ENCODE measurements at places on chromosomes 4 and X. TPM values are rescaled to one million over a fixed set of nuclear protein-coding genes. Genes with fewer than 3 reads are reported as not detected.
A peak's percentile ranks its signal among the peaks of the same experiment; 100 is the strongest.

DNA sequence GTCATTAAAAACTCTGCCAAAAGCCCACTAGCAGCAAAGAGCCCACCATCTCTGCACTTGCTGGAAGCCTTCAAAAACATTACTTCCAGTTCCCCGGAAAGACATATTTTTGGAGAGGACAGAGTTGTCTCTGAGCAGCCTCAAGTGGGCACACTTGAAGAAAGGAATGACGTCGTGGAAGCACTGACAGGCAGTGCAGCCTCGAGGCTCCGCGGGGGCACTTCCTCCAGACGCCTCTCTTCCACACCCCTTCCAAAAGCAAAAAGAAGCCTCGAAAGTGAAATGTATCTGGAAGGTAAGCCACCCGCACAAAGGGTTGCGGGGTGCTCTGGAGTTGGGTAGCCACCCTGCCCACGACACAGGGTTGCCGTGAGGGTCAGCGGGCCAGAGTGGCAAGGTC, 25.9 kb downstream of the OFD1 start:
- no peak for DNase-seq

DNA sequence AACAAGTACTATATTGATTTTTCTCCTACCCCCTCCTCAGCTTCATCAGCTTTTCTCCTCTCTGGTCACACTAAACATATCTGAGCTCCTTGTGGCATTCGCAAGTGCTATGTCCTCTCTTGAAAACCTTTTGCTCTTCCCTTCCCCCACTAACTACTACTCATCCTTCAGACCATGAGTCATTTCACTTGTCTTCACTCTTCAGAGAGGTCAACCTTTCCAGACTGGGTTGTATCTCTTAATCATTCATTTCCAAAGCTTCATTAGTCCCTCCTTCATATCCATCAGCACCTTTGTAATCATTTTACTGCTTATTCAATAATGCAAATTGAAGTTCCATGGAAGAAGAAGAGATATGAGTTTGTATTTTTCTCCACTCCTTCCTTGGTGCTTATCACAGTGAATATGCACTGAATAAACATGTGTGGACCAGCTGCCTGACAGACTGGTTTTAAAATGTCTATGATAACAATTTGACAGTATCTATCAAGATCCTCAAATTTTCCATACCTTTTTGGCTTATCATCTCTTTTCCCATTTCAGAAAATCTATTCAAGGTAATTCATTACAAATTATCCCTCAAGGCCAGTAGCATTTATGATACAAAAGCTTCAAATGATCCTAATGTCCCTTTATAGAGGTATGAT, 28.4 kb downstream of the DDX60L start:
- DNase-seq, result peak; percentile 77

GRCh38 chr4:41569961-41570360, 32.0 kb downstream of the LIMCH1 start:
- DNase-seq, result no peak

- peak; percentile 14 for DNase-seq
These were observed 77.8 kb downstream of the CD38 start for GRCh38 chr4:15855804-15856475.

DNA sequence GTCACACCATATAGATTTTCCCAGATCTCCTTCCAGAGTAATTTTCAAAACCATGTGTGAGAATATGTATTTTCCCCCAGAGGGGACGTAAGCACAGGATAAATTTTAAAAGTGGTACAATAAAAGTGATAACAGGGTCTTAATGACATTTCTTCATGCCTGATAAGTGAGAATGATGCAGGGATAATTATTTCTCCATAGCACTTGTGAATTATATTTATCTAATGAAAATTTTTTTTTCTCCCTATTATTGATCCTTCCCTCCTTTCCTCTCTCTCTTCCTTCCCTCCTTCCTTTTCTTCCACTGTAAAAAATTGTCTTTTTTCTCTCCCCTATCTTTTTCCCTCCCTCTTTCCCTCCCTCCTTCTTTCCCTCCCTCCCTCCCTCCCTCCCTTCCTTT, 17.0 kb upstream of the TRPC3 start:
- no peak for DNase-seq

GRCh38 chr4:48047421-48047844, 30.9 kb downstream of the NIPAL1 start:
- DNase-seq, result no peak

DNA sequence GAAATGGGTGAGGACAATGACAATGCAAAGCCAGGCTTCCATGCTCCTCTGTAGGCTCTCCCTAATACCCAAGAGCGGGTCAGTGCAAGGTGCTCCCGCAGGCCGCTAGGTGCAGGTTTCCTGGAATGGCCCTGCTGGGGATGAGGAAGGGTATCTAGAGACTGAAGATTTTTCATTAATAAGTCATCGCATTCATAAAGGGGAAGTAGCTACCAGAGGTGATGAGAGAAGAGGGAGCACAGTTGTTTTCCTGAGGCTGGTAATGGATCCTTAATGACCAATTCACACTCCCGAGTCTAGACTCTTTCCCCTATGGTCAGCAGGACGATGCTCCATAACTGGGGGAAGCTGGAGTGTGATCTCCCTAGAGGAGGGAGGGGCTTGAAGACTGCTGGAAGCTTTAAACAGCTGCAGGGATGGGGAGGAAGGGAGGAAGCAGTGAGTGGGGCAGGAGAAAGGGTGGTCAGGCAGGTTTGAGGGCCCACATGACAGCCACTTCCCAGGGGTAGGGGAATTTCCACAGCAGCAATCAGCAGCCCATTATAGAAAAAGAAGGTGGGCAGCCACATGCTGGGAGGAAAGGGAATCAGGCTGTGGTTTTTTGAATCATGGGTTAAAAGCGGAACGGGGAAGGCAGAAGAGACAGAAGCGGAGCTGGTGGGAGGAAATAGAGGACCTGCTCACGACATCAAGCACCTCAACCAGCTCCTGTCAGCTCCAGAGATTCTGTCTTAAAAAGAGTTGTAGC, 10.2 kb upstream of the ATP6AP2 start:
- no peak for DNase-seq

DNA sequence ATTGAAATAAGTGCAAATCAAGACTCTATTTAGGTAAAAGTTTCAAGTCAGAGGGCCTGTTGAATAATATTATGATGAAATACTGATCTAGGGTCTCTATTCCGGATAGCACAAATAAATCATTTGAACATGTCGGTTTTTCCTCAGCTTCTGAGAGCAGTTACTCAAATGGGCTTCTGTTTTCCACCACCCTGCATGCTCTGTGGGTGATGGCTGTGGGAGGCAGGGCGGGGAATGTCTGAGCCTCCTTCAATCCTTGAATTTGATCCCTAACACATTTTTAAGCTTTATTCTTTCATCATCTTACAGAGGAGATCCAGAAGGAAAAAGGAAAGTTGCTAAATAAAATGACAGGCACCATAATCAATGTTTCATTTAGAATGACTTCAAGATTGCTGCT, 8.5 kb downstream of the UNC5C start:
- no peak for DNase-seq

- no peak for DNase-seq
These were observed 22.7 kb downstream of the RASGEF1B start for GRCh38 chr4:81449015-81449414.

DNA sequence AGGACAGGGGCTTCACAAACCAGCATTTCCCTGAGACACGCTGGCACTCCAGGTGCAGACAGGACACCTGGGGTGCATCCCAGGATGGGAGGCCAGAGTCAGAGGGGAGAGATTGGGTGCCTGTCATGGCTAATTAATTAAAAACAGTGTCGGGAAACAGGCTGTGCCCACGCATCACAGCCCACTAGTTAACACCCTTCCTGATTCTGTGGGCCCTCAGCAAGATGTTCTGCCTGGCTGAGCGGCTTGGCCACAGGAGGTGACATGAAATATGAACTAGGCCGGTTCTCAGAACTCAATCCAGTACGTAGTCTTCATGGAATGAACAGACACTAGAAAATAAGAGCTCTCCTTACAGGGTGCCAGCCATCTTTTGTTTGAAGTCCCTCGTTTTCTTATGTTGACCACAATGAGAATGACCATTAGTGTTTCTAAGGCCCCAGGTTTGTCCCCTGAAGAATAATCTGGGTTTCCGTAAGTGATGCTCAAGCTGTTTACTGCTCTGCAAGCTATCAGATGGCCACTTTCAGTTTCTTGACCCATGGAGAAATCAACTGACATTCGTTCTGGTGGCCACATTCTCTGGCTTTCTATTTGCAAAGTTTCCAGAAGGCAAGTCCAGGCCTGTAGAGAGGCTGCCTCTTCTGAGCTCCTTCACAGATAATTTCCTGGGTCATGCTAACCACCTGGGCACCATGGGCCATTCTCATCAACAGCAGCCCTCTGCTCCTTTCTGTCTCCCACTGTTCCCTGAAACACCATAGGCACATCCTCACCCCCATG, 72.3 kb downstream of the SLC34A2 start:
- no peak for DNase-seq

- peak; percentile 32 for DNase-seq
These were observed 55.3 kb upstream of the MSANTD1 start for GRCh38 chr4:3193531-3194203.

- peak; percentile 41 for DNase-seq
These were observed 35.0 kb downstream of the NUDT11 start for GRCh38 chrX:51461053-51462044.

DNA sequence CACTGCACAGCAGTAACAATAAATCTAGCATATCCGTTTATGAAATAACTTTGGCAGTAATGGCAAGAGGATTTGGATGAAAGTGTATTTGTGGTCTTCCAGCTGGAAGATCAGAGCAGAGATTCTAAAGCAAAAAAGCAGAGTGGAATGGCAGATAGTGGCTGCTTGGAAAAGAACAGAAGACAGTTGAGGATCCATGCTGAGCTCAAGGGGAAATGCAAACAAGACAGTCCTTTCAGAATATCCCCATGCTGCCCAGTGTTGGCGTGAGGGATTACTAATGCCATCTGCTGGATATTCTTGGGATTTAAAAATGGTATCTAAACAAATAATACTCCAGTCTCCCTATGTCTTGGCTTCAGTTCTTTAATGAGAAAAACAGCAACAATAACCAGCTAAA, 629.1 kb upstream of the ATOH1 start:
- DNase-seq, result peak; percentile 1

GRCh38 chrX:112545051-112545450, 134.7 kb downstream of the LHFPL1 start:
- no peak for DNase-seq

- DNase-seq, result no peak
These were observed 268.8 kb upstream of the RASGEF1B start for GRCh38 chr4:81740487-81740886.

DNA sequence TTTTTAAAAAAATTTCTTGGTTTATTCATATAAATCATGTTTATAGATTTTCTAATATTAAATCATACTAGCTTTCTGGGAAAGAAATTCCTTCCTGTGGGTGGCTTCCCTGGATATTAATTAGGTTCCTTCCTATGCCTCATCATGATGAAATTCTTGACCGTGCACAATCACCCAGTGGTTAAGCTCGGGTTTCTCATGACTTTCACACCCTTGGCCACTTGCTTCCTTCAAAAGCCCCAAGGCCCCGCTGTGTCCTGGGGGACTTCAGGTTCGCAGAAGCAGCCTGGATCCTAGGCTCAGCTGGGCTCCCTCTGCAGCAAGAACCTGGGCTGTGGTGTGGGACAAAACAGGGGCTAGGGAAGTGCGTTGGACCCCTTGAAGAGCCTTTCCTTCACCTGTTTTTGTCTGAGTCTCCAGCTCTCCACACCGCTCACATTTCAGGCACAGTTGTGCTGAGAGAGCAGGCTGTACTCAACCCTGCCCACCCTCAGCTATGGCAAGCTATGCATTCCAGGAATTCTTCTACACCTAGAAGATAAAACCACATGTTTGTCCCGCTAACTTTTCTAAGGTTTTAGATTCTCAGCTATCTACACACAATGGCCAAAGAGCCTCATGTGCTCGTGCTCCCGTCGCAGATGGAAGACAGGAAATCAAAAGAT, 48.9 kb upstream of the TMSB15B start:
- no peak for DNase-seq

- DNase-seq, result peak; percentile 85
These were observed 333.8 kb downstream of the ANK2 start for GRCh38 chr4:113383111-113383785.

DNA sequence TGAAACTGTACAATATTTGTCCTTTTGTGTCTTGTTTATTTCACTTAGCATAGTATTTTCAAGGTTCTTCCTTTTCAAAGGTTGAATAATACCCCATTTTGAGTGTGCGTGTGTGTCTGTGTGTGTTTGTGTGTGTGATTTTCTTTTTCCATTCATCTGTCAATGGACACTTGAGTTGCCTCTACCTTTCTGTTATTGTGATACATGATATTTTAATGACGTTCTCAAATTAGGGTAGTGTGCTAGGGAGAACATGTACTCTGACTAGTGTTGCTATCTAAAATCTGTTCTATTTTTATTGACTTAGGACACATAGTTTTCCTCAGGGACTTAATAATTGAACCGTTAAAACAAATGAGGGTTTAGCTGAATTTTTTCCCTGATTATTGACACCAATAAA, 9.9 kb downstream of the MMRN1 start:
- no peak for DNase-seq

GRCh38 chr4:107408968-107409367, 311.1 kb downstream of the PAPSS1 start:
- DNase-seq, result no peak

The NAP1L3 gene
- 0.39 TPM for total RNA-seq

The C4orf33 gene
- 3.0 TPM for total RNA-seq

The YY2 gene
- total RNA-seq, result 0.90 TPM

The SULT1B1 gene
- 2.0 TPM for total RNA-seq

The MAGEA9B gene
- not detected for total RNA-seq

The CTAG2 gene
- total RNA-seq, result not detected

The AWAT2 gene
- total RNA-seq, result 0.51 TPM

The UNC5C gene
- total RNA-seq, result not detected

The DGKK gene
- not detected for total RNA-seq

The GRIA2 gene
- not detected for total RNA-seq

The UCHL1 gene
- 24.9 TPM for total RNA-seq

The TCEAL3 gene
- 4.6 TPM for total RNA-seq

The CT45A2 gene
- total RNA-seq, result not detected

The F9 gene
- total RNA-seq, result not detected

Measured in dermis microvascular lymphatic vessel endothelial cell (primary cell).